Hindlimb muscle (tissue), 1 donor: ENCODE measurements at places on chromosomes 3 and 15. TPM values are rescaled to one million over a fixed set of nuclear protein-coding genes. Genes with fewer than 3 reads are reported as not detected.

DNA sequence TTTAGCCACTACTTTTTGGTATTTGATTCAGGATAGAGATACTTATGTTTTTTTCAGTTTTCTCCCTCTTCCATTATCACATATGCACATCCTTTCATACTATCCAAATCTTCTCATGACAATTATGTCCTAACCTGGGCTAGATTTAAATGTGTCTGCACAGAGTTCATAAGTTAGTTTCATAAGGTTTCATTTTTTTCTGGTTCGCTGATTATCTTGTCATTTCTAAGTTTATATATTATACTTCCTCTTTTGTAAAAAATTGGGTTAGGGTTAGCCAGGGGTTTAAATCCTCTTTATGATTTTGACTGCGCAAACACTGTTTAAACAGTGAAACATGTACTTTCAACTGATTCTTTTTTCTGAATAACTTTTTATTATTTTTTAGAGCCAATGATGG, 148.6 kb downstream of the SST start:
- no peak for DNase-seq

GRCh38 chr15:68553994-68554720, 24.6 kb upstream of the CORO2B start:
- DNase-seq: peak; percentile 66

DNA sequence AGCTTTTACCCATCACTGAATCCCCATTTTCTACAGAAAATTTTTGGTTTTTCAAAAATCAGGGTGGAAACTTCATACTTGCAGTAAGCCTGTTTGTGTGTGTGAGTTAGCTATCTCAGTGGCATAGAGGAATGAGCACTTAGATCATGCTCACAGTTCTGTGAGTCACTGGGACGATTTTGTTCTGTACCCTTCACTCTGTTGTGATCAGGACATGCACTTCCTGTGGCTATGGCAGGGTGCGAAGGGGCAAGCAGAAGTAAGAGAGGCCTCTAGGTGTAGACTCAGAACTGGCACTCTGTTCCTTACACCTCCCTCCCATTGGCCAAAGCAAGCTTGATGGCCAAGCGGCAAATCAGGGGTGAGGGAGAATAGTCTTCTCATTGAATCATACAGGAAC, 11.6 kb downstream of the NIPA2 start:
- DNase-seq: no peak

DNA sequence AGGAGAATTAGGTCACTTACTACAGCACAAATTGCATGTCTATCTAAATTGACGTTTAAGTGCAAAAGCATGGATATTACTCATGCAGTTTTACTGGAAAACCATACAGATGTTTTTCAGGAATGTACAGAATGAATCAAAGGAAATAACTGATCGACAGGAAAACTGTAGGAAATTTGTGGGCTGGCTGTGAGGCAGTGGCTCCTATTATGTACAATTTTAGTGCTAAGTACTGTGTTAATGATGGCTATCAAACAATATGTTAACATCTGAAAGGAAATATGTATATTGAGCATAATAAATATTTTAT, 6.9 kb downstream of the NUDT16 start:
- DNase-seq: no peak

The IGDCC3 gene
- polyA plus RNA-seq: 5.0 TPM

The GPR62 gene
- polyA plus RNA-seq: 0.67 TPM

DNA sequence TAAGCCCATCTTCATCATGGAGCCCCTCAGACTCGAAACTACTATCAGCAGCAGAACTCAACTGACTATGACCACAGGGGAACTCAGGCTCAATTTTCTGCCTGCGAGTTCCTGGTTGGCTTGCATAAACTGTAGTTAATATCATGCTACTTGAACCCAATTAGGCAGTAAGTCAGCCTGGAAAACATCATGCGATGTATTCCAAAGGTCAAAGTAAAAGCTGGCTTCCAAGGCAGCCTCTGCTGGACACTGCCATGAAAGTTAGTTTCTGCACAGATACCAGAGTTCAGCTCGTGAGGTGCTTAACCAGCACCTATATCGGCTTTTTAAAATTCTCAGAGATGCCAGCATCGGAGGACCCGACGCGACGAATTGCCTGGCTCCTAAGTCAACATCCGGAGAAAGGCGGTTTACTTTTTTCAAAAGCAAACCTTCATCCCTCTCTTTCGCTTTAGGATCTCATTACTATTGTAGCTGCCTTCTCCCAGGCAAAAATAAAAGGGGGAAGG, 3.8 kb downstream of the ANP32A start:
- DNase-seq: no peak

DNA sequence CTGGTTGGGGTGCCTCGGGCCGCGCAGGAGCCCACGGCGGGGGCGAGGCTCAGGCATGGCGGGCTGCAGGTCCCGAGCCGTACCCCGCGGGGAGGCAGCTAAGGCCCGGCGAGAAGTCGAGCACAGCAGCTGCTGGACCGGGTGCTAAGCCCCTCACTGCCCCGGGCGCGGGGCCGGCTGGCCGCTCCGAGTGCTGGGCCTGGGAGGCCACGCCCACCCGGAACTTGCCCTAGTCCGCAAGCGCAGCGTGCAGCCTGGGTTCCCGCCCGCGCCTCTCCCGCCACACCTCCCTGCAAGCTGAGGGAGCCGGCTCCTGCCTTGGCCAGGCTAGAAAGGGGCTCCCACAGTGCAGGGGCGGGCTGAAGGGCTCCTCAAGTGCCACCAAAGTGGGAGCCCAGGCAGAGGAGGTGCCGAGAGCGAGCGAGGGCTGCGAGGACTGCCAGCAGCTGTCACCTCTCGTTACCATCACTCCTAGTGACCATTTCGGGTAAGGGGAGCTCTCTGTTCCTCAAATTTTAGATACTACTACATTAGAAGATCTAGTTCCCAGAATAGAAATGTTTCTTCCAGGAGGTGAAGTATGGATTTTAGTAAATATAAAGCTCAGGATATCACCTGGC, 417.0 kb upstream of the AGTR1 start:
- no peak for DNase-seq

DNA sequence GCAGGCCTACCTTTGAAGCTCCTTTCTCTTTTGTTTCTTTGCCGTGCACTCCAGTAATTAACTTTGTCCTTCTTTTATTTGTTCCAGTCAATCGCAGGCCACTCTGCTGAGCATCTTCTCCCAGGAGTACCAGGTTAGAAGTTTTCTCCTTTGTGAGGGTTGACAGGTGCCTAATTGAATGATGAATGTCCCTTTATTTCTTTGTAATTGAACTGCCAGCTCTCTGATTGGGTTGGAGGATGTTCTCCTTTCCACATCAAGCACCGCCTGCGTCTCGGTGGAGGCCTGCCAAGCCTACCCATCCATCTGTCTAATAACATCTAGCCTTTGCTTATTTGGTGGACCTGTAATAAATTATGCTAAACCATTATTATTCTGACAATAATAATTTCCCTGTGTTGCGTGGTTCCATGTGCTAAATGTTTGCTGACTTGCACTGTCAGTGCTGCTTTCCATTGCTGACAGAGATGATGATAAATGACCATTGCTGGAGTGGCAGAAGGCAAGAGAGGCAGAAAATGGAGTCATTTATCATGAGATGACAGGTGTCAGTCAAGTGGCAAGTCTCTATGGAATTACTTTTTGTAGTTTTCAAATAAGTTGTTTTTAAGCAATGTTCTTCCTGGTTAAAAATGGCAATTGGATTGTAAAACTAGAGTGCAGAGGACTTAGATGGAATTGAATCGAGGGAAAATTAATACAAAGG, 64.9 kb downstream of the CDIN1 start:
- no peak for DNase-seq

The C2CD4A gene
- polyA plus RNA-seq: not detected

DNA sequence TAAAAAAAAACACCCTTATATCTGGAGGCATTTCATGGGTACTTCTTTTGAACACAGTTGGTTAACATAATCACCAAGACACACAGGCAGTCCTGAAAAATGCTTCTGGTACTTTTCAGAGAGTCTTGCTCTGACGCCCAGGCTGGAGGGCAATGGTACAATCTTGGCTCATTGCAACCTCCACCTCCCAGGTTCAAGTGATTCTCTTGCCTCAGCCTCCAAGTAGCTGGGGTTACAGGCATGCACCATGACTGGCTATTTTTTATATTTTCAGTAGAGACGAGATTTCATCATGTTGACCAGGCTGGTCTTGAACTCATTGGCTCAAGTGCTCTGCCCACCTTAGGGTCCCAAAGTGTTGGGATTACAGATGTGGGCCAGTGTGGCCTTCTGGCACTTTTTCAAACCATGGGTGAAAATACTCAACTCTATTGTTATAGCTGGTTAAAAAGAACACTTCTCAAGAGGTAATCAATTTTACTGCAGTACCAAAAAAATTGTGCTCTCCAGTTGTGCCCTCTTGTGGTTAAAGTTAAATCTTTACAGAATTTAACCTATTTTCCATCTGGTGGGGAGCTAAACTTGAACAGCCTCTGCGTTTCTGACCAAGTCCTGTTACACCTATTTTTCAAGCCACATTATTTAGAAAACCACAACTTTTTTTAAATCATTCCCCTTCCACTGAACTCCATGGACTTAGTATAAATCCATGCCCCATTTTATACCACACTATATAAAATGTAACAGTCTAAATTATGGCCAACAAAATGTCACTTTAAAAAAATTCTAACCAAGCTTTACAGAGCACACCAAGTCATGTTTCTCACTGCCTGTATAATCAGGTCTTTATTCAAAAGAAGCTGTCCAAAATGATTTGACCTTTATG, 1.2 kb upstream of the SNAPC5 start:
- DNase-seq: peak; percentile 46

DNA sequence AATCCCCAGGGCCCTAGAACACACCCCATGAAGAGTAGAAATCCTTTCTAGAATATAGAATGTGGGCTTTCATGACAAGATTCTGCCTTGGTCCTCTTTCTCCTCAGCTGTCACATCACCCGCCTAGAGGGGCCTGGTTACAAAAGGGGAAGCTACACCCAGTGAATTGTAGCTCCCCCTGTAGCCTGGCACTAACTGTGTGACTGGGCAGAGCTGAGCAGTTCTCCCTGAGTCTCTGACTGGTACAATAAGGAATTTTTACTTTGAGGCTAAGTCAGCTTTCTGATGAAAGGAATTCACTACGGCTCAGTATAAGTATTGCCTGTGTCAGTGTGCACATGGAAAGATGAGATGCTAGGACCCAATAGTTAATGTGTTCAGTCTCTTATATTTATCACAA, 28.7 kb upstream of the ZNF148 start:
- no peak for DNase-seq
